ENCODE measurements at places on chromosomes 11 and 22.

- DNase-seq, result peak; percentile 96
Measured at GRCh38 chr11:65308281-65308891, 6.3 kb upstream of the CDC42EP2 start.

DNA sequence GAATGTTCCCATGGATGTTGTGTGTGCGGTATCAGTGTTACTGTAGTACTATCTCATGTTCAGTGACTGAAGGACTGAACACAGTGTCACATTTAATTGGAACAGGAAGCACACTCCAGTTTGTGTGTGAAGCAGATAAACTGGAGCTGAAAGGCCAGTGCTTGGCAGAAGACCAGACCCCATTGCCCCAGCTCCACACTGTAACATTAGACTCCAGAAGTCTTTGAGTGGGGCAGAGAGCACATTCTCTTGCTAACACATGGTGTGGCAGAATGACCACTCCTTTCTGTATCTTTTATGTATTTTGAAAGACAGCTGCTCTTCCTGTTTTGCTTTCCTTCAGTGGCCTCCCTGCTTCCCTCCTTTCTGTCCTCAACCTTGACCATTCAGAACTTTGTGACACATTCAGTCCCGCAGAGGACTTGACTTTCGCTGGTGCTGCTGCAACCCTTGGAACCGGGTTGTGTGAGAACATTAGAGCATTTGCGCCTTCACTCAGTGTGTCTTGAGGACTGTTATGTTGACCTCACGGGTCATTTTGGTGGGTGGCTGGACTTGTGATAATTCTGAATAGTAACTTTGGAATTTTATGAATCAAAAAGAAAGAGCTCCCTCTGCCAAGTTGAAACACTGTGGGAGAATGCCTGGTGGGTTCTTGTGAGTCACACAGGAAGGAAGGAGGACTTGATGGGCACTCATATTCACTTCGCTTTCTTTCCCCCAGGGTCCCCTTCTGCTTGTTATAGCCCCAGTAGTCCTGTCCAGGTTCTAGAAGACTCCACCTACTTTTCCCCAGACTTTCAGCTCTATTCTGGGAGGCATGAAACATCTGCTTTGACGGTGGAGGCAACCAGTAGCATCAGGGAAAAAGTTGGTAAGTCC, 26.4 kb downstream of the AMOTL1 start:
- peak; percentile 62 for DNase-seq

- no peak for DNase-seq
Measured at GRCh38 chr11:130871616-130872015, 44.7 kb downstream of the SNX19 start.

DNA sequence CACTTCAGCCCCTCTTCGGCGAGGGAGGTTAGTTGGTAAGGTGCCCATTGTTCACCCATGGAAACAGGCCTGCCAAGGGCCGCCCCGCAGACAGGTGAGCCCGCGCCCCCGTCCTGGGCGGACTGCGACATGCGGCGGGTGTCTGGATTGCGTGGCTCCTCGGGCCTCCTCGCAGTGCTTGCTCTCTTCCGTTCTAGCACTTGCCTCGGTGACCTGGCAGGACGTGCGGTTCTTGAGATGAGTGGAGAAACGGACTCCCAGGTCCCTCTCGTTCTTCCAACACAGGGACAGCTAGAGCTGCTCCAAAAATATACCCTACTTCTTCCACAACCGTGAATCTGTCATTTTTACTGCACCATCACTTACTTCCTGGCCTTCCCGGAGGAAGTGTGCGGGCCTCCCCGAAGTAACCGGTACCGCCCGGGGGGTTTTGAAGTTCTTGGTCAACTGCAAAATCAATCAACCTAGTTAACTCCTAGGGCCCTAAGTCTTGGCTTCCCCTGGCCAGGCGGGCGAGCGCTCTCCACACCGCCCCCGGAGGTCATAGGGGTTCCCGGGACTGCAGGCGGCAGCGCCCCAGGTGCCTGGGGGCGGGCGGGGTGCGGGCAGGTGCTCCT, 745 bp upstream of the ZBTB44 start:
- no peak for DNase-seq

DNA sequence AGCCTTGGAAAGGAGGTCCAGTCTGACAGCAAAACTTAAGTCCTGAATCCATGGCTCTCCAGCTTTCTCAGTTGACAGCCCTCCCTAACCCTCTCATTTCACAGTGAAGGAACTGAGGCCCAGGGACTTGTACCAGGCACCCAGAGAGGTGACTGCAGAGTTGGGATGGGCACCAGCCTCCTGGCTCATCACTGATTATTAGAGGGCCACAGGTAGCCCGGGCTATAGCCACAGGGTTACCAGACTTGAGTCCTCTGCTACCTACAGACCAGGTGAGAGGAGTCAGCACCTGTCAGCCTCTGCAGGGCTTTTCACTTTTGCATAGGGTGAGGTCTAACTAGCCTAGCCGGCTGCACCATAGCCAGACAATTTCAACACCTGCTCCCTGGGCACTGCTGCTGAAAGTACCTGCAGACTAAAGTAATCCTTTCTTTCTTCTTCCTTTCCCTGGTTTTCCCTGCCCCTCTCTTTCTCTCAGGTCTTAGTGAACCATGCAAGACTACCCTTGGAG, 37.6 kb downstream of the SYT13 start:
- no peak for DNase-seq

DNA sequence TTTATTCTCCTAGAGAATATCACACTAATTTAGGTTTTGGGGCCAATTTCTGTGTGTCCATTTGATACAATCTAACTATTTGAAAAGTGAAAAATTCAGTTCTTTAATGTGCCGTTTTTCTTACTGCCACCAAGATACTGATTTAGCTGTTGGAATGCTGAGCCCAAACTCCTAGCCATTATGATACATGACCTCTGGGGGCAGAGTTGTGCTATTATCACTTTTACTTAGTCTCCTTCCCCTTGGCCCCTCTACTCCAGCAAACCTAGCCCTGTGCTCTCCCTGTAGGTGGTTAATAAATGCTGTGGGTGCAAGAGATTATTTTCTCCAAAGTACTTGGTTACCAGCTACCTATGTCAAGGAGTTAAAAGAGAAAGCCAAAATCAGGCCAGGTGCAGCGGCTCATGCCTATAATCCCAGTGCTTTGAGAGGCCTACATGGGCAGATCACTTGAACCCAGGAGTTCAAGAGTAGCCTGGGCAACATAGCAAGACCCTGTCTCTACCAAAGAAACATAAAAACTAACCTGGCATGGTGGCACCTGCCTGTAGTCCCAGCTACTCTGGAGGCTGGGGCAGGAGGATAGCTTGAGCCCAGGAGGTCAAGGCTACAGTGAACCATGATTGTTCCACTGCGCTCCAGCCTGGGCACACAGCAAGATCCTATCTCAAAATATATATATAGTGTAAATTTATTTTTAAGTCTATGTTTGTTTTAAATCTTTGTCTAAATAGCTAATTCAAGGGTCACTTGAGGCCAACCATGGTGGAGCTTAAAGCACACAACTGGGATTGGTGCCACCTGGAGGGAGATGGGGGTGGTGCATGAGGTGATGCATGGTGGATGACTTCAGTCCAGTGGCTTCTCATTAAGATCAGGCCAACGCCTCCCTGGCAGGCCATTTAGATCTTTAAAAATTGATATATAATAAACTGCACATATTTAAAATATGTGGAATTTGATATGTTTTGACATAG, 193.2 kb upstream of the PLET1 start:
- DNase-seq, result peak; percentile 46

GRCh38 chr11:30458541-30458940, 127.6 kb downstream of the MPPED2 start:
- no peak for DNase-seq

GRCh38 chr11:111764621-111765020, 1.6 kb downstream of the PPP2R1B start:
- no peak for DNase-seq

DNA sequence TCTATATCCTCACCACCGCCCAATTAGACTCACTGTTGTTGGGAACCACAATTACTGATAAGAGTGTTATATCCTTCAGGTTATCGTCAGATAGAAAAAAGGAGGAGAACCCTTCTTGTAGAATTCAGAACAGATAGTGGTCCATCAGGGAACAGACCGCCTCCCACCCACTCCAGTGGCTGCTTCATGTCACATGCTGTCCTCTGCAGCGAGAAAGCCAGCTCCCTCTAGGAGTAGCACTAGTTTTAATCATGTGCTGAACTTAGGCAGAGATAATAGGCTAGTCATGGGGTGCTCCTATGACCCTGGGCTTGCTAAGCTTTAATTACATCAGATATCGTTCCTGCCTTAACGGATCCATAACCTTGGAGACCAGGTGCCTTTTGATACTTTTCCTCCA, 51.5 kb upstream of the RAB1B start:
- DNase-seq, result no peak

GRCh38 chr11:128931066-128931465, 11.6 kb downstream of the TP53AIP1 start:
- no peak for DNase-seq

DNA sequence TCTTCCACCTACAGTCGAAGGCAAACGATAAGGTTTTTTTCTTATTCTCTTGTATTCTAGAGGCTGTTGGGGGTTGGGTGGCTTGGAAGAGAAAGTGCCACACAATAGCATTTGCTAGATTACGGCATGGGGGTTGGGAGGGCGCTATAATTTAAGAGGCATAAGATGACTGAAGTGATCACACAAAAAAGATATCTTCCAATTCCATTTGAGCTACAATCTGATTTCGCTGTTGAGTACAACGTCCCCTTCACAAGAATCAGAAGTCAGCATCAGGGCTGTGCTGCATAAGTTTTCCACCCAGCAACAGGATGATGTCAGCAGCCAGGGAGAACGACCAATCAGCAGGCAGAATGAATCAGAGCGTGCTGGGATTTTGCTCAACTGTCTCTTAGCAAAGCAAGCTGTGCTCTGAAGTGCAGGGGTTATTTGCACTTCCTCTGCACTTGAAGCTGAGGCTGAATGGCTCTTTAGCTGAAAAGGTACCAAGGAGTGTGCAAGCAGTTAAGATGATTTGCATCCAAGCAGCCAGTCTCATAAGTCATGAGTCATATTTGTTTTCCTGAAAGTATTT, 23.2 kb upstream of the SESN3 start:
- peak; percentile 89 for DNase-seq

- peak; percentile 33 for DNase-seq
Measured at GRCh38 chr22:46242076-46242475, 8.0 kb downstream of the CDPF1 start.

GRCh38 chr11:94785509-94785908, 17.4 kb downstream of the AMOTL1 start:
- no peak for DNase-seq

GRCh38 chr11:134159652-134160051, 64.1 kb downstream of the NCAPD3 start:
- DNase-seq, result no peak

DNA sequence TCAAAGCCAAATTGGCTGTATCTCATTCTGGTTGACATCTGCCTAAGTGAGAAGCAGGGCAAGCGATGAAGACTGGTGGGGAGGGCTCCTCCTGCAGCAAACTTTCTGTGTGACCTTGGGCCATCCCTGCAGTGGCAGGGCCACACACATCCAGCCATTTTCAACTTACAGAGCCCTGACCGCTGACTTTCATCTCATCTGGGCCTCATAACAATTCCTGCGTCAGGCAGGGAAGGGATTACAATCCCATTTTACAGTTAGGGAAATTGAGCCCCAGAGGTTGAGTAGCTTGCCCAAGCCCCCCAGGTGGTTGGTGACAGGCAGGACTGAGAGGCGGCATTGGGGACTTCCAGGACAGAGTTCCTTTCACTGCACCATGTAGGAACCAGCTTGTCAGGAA, 21.9 kb downstream of the TPBGL start:
- DNase-seq, result no peak

GRCh38 chr11:130429120-130429681, 792 bp upstream of the ADAMTS8 start:
- DNase-seq, result no peak

All from suppressor macrophage treated with lipopolysaccharide for 1 hour (primary cell).